ENCODE measurements at places on chromosomes 12 and 14.

GRCh38 chr12:122413516-122414404 is 8.7 kb downstream of the CLIP1 start:
- no peak for DNase-seq

DNA sequence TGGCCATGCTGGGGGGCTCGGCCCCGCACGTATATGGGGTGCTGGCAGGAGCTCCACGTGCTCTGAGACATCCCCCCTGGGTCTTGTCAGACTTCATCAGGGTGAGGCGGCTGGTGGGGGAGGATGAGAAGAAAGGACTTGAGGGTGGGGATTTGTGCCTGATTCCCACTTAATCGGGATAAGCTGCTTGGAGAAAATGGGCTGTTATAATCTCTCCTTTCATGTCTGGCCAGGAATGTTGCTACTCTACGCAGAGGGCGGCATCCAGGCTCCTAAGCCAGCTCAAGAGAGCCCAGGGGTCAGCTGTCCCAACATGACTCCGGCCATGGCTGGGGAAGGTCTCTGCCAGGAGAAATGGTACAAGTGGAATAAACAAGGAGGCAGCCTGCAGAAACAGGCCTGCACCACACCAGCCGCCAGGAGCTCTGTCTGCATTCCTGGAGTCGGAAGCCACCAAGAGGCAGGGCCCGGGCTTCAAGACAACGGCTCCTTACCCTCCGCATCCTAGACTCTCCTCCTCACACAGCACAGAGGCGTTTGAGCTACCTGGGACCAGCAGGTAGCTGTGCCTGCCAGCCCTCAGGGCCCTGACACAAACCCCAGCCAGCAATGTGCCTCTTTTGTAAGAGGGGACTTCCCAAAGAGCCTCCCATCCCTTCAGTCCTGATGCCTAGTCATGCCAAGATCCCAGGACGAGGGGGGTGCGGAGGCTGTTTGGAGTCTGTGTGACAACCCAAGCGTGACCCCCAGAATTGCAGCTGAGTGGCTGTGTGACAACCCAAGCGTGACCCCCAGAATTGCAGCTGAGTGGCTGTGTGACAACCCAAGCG is 195.8 kb upstream of the DIO3 start:
- no peak for DNase-seq

- no peak for DNase-seq
Observed at GRCh38 chr14:38201137-38201828, 6.4 kb upstream of the SSTR1 start.

- DNase-seq = no peak
Observed at GRCh38 chr12:77817276-77817675, 13.4 kb upstream of the NAV3 start.

- peak; percentile 18 for DNase-seq
Observed at GRCh38 chr12:26195641-26196420, 458 bp downstream of the SSPN start.

DNA sequence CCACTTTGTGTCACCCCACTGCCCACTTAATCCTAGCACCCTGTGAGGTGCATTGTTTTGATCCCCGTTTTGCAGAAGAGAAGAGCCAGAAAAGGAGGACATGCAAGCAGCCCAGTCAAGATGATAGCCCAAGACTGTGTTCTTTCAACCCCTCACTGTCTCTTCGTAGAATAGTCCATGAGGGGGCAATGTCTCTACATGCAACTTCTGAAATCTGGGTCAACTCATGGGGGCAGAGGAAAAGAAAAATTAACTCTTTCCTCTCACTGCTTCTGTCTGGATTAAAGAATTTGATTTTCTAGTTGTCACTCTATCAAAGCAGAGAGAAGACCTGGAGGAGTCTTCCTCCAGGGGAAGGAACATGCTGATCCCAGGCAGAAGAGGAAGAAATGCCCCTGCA is 229.6 kb upstream of the NOS1 start:
- no peak for DNase-seq

DNA sequence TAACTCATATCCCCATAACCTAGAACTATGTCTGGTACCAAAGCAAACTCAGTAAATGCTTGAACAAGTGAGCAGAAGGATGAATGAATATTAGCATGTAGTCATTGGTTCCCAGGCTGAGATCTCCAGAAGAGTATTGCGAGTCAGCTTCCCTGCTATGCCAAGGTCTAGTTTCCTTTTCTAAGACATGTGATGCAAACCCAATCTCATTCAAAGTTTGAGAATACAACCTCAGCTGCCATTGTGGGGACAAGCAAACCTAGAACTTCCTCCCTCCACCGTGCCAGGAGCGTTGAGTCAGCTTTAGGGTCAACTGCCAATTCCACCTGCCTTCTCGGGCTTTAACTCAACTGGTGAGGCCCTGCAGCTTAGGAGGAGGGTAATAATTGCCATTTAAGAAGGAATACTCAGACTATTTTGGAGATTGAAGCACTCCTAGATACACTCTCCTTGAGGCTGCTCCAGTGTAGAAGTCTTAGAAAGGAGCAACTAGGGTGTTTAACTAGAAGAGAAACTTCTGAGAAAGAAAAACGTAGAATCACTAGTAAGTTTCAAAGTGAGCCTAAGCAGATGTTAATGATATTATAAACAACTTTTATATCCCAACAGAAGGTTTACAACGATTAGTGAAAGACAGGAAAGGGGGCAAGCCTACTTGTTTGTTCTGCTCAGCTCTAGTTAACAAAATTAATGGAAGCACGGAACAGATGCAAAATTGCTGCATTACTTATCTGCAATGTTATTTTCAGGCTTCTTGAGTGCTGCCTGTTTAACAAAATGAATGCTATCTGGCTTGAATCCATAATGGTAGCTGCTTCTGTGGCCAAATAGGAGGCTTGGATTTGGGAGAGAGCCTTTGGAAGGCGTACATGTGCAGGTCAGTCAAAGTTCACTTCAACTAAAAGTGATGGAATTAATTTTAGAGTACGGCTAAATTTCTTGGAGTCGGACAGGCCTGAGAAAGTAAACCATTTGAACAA is 96.9 kb downstream of the HELB start:
- no peak for DNase-seq

- DNase-seq = peak; percentile 25
Observed at GRCh38 chr12:124036657-124037109, 63.7 kb downstream of the ZNF664 start.

DNA sequence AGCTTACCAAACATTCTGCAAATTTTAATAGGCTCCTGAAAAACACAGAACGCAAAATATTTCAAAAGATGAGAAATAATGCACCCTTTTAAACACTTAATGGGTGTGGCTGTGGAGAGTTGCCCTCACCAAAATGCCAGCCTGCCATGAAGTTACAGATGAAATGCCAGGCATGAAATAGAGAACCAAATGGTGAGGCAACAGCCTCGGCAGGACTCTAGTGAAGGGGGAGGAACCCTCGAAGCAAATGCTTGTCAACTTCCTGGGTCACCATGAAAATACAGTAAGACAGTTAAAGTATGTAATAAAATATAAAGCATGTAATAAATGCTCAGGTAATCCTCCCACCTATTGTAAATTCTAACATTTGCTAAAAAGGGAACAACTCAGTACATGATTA is 24.1 kb downstream of the DUSP16 start:
- no peak for DNase-seq

GRCh38 chr14:21924479-21924878 is 250.9 kb upstream of the OR4E1 start:
- peak; percentile 16 for DNase-seq

DNA sequence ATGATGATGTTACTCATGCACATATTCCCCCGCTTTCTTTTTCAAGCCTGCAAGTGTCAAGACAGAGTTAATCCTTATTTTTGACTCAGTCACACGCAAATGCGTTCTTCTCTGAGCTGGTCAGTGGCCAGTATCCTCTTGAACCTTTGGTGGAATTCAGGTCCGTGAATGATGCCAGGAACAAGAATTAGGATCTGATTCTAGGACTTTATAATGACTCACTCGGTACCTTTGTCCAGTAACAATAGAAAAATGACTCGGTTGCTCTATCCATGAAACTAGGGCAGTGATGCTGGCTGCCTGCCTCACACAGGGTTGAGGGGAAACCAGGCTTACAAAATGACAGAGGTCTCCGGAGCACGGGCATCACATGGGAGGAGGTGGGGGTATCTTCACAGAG is 185.8 kb upstream of the NUDT4 start:
- no peak for DNase-seq

DNA sequence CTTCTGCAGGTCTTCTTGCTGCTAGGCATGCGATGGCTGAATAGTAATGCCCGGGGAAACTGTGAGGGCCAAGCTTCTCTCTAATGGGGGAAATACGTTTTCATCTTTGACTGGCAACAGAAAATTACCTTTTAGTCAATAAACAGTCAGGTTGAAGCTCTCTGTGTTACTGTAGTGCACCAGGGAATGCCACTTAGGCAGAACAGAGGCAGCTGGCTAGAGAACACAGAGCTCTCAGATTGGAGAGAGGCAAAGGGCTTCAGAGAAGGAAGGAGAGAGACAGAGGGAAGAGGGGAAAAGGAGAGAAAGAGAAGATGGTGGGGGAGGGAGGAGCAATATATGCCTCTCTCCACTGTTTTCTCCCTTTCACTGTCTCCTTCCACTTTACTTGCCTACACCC is 6.7 kb downstream of the HSD17B6 start:
- DNase-seq = no peak

- DNase-seq = no peak
Observed at GRCh38 chr12:89400415-89400814, 48.1 kb upstream of the DUSP6 start.

GRCh38 chr14:99174770-99175319 is 97.2 kb downstream of the BCL11B start:
- no peak for DNase-seq

GRCh38 chr12:6095269-6095668 is 29.2 kb downstream of the VWF start:
- no peak for DNase-seq

DNA sequence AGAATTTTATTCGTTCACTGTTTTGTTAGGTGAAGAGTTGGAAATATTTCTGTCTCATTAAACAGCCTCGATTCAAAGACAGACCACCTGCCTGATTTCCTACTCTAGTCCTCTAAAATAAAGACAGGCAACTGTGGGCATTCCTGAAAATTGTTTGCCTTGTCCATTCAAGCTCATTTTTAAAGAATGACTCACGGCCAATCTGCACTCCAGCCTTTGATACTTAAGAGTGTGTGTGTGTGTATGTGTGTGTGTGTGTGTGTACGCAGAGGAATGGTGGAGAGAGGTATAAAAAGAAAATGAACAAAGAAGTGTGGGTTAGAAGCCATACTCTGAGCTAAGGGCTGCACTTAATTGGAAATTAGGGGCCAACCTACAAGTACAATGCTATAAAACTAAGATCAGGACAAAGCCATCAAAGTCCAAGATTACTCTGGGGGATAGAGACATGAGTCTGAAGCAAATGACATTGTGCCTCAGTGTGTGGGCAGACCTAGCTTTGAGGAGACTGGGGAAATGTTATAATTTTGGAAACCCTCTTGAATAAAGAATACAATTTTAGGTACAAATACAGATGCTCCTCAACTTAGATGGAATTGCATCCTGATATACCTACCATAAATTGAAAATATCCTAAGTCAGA is 45.6 kb upstream of the SOCS2 start:
- no peak for DNase-seq

DNA sequence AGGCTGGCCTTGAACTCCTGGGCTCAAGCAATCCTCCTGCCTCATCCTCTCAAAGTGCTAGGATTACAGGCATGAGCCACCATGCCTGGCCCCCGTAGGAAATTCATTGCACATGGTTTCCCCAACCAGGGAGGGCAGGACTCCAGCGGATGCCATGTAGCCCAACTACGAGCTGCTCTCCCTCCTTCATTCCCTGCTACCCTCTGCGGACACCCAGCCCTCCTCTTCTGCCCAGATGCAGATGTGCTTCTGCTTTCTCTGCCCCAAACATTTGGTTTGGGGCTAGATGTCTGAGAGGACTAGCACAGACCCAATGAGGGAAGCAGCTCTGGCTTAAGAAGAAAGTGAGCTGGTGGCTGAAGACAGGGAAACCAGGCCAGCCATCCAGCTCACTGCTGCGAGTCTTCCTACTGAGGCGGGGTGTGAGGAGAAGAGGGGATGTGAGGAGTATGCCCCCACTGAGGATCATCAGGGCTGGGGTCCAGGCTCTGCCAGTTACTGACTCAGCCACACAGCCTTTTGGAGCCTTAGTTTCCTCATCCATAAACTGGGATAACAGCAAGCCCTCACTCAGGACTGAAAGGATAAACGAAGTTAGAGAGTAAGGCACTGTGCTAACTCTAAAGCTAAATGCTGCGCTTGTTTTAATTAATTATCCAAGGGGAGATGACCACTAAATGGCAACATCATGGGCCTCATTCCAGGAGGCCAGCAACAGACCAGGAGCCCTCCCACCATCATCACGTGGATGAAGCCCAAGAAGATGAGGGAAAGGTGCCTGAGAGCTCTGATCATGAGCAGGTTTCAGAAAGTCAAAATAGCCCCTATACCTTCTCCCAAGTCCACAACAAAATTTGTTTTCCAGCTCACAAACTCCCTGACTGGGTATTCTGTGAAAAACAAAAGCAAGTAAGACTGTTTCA is 10.9 kb downstream of the CTDSP2 start:
- no peak for DNase-seq

GRCh38 chr12:79782172-79782900 is 91.6 kb upstream of the PAWR start:
- no peak for DNase-seq

GRCh38 chr14:83780321-83780720 is 1749.6 kb upstream of the FLRT2 start:
- DNase-seq = no peak

GRCh38 chr12:94100211-94100627 is 48.2 kb upstream of the PLXNC1 start:
- no peak for DNase-seq

GRCh38 chr14:30240018-30240417 is 312.4 kb upstream of the PRKD1 start:
- DNase-seq = no peak

DNA sequence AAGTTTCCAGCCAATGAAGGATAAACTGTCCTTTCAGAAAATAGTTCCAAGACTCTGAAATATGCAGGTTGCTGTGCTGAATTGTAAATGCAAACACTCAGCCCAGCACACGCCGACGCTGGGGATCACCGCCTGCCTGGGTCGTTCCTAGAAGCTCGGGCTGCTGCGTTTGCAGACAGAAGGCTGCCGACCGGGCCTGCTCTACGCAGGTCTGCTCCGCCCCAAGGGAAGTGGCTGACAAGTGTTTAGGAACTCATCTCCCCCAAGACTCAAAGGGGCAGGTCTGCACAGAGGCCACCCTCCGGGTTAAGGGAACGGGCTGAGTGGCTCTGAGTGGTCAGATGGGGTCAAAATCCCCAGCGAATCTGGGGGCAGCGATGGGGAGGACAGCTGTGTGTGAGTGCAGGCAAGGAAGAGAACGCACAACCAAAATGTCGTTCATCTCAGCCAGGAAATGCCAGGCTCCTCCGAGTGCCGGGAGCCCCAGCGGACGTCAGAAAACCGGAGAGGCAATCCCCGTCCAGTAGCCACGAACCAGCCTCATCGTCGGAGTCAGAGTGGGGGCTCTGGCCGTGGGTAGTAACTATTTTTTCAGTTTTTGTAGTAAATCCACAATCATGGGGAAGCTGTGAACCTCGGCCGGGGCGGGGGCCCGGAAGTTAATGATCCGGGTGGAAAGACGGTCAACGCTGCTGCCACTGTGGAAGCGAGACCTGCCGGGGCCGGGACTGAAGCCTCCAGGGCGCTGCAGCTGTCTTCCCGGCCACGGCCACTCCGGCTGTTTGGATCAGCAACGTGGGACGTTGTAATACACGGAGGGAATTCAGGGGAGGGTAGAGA is 6.0 kb downstream of the GALNT9 start:
- DNase-seq = no peak

- DNase-seq = no peak
Observed at GRCh38 chr12:80747800-80748199, 31.1 kb downstream of the MYF5 start.

- no peak for DNase-seq
Observed at GRCh38 chr12:64840119-64840518, 15.7 kb downstream of the TBC1D30 start.

Data from iPS DF 6.9 (cell line).